ENCODE measurements at places on chromosomes 16 and 17.
A peak's percentile ranks its signal among the peaks of the same experiment; 100 is the strongest.

DNA sequence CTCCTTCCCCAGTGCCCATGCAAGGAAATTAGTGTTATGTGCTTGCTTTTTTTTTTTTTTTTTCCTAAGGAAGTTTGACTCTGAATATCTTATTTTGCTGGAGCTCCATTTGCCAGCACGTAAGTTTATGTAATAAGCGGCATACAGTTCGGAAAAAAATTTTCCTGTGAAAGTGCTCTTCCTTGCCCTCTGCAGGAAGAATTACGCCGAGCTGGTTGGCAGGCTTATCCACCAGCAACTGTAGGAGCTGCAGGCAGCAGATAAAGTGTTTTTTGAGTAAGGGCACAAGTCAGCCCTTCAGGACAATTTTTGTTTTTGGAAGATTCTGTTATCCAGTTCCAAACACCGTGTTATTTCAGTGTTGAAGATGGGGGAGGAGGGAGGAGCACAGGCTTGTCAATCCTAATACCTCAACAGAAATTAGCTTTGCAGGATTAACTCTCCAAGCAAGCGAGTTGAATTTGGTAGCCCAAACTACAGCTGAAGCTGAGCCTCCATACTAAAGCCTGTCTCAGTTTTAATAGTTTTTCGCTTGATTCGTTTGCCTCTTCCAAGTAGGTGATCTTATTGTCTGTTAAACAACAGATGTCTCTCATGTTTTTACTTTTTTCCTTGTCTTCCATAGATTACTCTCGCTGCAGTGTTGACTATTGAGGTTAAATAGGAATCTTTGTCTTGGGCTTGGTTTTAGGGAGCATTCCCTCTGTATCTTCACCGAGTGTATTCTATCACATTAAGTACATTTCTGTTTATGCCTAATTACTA is 1.1 kb downstream of the SPECC1 start:
- peak; percentile 15 for DNase-seq

- no peak for DNase-seq
Measured at GRCh38 chr17:29977836-29978235, 36.4 kb downstream of the EFCAB5 start.

DNA sequence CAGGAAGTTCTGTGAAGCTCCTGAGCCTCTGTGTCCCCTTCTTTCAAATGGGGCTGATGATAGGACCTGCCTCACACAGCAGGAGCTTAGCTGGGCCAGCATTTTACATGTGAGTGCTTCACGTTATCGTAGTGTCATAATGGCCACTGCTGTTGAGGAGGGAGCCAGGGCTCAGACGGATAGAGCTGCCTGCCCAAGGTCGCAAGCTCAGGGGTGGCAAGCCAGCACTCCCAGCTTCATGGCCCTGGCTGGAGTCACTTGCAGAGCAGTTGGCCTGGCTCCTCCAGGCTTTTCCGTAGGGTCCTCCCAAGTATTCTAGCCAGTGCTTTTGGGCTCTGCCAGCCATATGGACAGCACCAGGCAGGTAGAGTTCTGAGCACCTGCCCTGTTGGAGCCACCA is 115.1 kb downstream of the SOCS1 start:
- no peak for DNase-seq

DNA sequence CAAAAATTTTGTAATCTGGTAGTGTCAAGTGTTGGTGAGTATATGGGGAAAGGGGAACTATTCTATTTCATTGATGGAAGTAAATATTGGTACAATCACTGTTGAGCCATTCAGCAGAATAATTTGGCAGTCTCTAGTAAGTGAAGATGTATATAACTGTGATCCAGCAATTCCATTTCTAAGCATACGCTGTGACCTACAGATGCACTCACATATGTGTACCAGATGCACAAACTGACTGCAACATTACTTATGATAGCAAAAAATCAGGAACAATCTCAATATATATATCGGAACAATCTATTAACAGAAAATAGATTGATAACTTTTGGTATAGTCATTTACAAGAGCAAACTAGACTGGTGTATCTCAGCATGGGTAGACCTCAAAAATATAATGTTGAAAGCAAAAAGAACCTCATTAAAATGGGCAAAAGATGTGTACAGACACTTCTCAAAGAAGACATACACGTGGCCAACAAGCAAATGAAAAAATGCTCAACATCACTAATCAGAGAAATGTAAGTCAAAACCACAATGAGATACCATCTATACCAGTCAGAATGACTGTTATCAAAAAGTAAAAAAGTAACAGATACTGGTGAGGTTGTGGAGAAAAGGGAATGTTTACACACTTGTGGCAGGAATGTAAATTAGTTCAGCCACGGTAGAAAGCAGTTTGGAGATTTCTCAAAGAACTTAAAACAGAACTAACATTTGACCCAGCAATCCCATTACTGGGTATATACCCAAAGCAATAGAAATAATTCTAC is 20.7 kb downstream of the ADAP2 start:
- no peak for DNase-seq

GRCh38 chr16:51392521-51393187 is 241.6 kb upstream of the SALL1 start:
- no peak for DNase-seq

GRCh38 chr17:15404106-15405057 is 63.0 kb upstream of the TEKT3 start:
- no peak for DNase-seq

DNA sequence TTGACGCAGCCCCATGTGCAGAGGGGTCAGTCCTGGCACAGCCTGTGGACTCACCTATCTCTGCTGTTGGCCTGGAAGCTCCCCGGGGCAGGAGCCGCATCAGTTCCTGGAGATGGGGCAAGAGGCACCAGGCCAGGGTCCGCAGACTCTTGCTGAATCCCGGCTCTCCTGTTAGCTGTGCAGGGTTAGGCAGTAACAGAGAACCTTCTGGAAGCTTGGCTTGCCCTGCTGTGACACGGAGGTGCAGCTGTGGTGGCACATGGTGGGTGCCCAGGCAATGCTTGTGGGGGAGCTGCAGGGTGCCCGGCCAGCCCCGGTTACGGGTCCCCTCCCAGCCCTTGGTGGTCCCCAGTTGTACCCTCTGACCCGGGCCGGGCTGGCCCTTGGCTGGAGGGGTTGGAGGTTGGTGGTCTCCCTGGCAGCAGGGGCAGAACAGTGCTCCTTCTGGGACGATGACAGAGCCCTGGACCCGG is 26.0 kb upstream of the ZNF469 start:
- DNase-seq, result no peak

- DNase-seq, result no peak
Measured at GRCh38 chr17:50421308-50422051, 4.5 kb upstream of the ACSF2 start.

DNA sequence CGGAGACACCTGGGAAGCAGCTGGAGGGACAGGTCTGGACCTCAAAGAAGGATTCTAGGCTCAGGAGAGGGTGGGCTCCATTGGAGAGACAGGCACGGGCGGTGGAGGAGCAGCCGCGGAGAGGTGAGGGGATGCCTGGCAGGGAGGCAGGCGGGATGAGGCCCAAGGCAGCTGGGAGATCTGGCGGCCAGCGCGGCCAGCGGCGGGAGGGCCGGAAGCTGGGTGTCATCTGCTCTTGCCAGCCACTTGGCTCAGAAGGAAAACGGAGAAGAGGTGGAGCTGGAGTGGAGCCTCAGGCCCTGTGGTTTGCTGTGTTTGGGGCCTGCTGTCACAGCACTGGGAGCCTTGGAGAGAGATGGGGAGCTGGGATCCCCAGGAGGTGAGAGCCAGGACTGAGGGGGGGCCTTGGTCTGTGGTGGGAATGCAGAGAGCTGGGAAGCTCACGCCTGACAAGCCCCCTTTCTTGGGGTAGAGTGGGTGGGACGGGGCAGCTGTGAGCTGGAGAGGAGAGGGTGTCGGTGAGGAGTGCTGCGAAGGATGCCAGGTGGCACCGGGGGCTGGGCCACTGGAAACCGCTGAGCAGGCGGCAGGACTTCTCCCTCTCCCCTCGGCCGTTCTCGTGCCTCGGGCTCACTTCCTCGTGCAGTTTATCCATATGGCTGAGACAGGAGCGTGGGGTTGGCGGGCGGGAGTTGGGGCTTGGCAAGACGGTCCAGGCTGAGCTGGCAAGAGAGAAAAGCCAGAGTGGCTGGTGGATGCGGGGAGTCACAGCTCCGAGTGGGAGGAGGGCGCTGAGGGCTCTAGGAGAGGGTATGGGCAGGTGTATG is 8.0 kb downstream of the TBC1D24 start:
- no peak for DNase-seq

- DNase-seq, result no peak
Measured at GRCh38 chr17:53278466-53278865, 544.3 kb upstream of the KIF2B start.

GRCh38 chr17:16910341-16910740 is 61.6 kb downstream of the TNFRSF13B start:
- no peak for DNase-seq

GRCh38 chr17:40035162-40035559 is 19.0 kb downstream of the MED24 start:
- no peak for DNase-seq

DNA sequence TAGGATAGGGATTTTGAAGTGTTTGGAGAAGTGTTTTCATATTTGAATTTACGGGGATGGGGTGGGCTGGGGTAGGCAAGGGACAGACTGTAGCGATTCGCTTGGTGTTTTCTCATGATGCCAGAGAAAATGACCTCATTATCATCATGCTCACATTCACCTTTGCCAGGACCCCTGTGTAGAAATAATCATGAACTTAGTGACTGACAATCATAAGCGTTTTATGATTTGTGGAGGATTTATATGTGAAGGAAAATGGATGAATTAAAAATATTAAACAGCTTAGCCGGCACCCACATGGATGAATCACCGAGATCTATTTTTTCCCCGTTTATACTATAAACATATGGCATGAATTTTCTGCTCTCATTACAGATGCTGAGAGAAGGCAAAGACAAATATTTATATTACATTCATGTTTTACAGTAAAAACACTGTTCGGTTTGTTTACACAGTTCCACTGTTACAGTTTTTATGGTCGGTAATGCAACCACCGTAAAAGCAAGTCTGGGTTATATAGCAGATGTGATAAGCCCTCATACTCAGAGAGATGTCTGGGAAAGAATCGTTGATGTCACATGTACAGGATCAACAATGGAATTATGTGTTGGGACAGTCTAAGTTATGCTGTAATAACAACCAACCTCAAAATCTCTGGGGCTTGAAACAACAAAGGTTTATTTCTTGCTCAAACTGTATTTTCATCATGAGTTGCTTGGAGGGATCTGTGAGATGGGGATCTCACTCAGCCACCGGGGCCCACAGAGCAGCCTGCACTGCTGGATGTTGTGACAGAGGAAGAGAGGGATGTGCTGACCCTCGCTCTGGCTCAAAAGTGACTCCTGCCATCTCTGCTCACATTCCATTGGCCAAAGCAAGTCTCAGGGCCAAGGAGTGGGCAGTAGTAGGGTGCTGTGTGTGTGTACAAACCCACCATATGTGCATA is 85.1 kb downstream of the WWOX start:
- no peak for DNase-seq

DNA sequence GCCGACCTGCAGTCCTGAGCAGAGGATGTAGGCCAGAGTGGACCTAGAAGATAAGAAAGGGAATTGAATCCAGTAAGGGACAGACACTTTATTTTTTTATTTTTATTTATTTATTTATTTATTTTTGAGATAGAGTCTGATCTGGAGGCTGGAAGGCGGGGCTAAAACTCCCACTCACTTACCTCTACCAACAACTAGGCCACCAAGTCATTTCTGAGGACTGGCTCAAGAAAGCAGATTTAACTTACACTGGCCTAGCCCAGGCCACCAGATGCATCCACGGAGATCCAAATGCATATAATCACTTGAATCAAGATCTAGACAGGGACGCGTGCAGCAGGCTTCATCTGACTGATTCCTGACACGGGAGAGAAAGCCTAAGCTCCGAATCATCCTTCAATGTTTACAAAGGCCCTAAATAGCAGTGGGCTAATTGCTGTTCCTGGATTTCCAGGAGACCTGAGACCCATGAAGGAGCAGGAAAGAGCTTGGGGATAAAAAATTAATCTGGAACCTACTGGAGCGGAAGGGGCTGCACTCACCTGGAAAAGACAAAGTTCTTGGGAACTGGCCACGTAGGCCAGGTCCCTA is 1.1 kb upstream of the ALOX12 start:
- DNase-seq, result no peak

DNA sequence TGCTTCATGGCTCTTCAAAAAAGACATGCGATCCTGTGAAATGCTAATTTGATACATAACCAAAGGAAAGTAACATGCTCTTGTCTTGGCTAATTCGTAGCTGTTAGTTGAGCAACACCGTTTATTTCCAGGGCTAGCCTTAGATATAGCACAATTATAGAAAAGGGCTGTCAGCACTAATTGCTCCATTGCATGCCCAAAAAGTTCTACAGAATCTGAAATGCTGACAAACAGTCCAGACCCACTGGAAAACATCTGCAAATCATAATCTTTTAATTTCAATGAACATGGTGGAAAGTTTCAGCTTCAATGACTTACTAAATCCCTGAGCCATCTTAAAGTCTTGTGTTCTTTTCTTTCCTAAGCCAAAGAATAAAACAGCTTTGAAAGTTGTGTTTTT is 42.9 kb upstream of the NUDT7 start:
- no peak for DNase-seq

- DNase-seq, result no peak
Measured at GRCh38 chr17:8164815-8165131, 2.0 kb upstream of the VAMP2 start.

DNA sequence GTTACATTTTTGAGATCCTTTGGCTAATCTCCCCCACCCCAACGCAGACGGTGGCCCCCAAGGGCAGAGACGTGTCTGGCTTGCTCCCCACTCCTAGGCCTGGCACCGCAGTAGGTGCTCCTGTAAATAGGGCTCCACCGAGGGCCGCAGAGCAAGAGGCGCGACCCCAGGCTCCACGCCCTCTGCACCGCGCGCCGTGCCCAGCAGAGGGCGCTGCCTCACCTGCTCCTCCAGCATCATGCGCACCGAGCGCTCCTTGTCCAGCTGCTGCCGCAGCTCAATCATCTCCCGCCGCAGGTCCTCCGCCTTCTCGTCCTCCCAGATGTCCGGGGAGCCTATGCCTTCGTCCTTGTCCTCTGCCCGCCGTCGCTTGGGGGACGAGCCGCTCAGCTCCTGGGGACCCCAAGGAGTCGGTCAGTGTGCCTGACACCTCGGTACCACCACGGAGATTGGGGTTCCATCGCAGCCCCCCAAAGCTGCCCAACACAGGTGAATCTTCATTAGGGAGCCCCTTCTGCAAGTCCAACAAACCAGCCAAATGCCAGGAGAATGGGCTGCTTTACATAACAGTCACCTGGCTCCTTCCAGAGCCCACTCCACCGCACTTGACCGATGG is 11.2 kb downstream of the TFAP4 start:
- peak; percentile 23 for DNase-seq

GRCh38 chr17:8837563-8838075 is 29.9 kb downstream of the PIK3R6 start:
- no peak for DNase-seq

DNA sequence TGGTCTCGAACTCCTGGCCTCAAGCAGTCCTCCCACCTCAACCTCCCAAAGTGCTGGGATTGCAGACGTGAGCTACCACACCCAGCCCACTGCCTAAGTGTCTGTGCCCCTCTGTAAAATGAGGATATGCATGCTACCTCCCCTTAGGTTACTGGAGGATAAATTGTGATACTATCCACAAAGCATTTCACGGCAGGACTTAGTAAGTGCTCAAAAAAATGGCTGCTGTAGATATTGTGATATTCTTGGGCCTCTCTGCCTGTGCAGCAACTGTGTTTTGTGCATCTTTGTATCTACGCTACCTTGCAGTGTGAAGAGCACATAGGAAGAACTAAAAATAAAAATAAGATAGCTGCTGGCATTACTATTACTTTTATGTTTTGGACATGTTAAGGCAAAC is 1.9 kb upstream of the CASKIN1 start:
- no peak for DNase-seq

GRCh38 chr17:8753976-8754440 is 4.3 kb downstream of the SPDYE4 start:
- peak; percentile 11 for DNase-seq

- DNase-seq, result no peak
Measured at GRCh38 chr16:3656491-3657468, 2.3 kb downstream of the DNASE1 start.

All from CD4-positive, alpha-beta T cell treated with Interleukin-1 beta for 1 hour (primary cell).